ENCODE measurements at places on chromosomes 7 and 10.

GRCh38 chr10:16742165-16742960 lies 74.9 kb downstream of the RSU1 start:
- DNase-seq = no peak

GRCh38 chr10:15780353-15781135 lies 60.8 kb upstream of the ITGA8 start:
- DNase-seq = no peak

- no peak for DNase-seq
Measured at GRCh38 chr7:78760620-78761355, 692.7 kb downstream of the MAGI2 start.

- DNase-seq = no peak
Measured at GRCh38 chr10:100377830-100378229, 30.8 kb downstream of the SCD start.

DNA sequence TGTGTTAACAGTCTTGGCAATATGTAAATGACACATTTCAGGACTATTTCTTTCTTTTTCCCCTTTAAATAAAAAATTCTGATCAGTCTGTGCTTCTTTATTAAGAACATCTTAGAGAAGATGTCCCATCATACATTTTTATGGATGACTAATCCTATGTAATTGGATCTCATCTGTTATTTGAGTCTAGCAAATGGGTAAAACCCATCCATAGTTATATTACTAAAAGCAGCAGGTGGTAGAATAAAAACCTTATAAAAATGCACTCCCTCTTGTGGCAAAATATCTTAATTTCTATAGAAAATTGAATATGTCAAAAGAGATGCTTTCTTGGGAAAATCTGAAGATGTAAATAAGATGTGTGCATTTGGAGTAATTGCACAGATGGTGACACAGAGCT lies 35.3 kb downstream of the TRRAP start:
- no peak for DNase-seq

DNA sequence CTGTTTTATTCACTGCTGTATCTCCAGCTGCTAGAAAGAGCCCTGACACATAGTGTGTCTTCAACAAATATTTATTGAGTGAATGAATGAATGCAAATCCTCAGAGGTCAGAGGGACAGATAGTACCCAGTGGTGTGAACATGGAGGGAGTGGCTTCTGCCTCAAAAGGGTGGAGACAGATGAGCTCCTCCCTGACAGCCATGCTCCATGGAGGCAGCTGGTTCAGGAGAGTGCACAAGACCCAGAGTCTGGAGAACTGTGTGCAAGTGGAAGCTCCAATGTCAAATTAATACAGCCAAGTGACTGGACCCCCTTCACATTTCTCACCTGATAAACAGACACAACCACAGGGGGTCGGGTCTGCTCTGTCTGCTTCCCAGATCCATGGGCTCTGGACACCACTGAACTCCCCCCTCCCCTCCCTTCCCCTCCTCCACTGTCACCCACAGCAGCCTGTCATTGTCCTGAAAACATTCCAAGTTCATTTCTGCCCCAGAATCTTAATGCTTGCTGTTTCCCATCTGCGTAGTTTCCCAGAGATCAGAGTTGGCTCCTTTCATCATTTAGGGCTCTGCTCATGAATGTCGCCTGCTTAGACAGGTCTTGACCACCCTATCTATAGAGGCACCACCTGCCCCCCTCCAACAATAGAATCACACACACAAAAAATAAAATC lies 312.9 kb upstream of the PODXL start:
- DNase-seq = no peak

DNA sequence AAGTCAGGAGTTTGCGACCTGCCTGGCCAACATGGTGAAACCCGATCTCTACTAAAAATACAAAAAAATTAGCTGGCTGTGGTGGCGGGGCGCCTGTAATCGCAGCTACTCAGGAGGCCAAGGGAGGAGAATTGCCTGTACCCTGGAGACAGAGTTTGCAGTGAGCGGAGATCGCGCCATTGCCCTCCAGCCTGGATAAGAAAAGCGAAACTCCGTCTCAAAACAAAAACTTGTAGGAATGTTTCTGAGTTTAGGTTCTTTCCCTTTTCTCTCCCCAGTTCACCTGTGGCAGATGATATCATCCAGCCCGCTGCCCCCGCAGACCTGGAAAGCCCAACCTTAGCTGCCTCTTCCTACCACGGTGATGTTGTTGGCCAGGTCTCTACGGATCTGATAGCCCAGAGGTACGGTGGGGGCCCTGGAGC lies 138.8 kb upstream of the BTBD16 start:
- no peak for DNase-seq

DNA sequence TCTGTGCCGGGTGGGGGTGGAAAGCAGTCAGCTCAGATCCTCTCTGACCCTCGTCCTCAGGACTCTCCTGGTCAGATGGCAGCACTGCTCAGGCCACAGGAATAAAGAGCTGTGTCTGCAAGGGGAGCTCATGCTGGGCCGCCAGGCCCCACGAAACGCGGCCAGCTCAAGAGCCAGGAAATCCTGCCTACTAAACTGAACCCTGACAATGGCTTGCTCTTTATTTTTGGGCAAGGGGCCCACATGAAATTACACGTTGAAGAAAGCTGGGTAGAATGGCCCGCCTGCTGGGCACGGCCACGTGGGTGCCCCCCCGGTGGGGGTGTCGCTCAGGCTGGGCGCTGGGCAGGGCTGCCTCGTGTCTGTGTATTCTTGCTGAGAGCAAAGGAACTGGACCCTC lies 103.0 kb downstream of the ITIH5 start:
- no peak for DNase-seq

- DNase-seq = no peak
Measured at GRCh38 chr10:133143200-133143533, 16.9 kb upstream of the KNDC1 start.

DNA sequence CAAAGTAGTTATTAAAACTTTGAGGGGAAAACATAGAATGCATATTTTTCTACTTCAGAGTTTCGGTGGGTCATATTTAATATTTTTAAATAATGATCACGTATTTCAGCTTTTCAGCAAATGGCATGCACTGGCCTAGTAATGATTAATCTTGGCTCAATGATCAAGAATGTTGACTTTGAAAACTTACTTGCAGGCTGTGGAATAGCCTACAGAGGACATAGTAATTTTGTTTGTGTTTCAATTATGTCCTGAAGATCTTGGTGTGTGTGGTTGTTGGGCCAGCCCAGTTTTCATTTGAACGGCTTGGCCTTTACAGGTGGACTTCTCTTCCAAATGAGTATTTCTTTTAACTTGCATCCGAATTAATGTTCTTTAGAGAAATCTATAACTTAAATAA lies 35.1 kb downstream of the ADD3 start:
- DNase-seq = no peak

- DNase-seq = no peak
Measured at GRCh38 chr7:140074780-140075179, 12.0 kb upstream of the PARP12 start.

GRCh38 chr10:89475591-89475998 lies 59.8 kb downstream of the SLC16A12 start:
- DNase-seq = no peak

- DNase-seq = no peak
Measured at GRCh38 chr10:123485341-123485960, 180.7 kb upstream of the GPR26 start.

DNA sequence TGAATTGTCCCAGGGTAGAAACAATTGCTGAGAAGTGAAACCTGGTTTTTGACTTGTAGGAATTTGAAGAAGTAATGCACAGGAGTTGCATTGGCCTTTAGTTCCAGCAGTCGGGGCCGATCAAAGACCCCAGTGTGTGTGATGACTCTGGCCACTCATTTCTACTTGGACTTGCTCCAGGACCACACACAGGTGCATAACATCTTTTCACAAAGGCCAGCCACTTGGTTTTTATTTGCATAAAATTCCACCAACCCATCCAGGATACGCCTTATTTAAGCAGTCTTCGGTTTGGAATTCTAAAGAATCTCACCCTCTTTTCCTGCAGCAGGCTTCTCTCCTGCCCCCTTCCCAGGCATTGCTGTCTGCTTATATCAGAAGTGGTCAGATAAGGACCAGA lies 162.0 kb upstream of the HABP2 start:
- DNase-seq = no peak

DNA sequence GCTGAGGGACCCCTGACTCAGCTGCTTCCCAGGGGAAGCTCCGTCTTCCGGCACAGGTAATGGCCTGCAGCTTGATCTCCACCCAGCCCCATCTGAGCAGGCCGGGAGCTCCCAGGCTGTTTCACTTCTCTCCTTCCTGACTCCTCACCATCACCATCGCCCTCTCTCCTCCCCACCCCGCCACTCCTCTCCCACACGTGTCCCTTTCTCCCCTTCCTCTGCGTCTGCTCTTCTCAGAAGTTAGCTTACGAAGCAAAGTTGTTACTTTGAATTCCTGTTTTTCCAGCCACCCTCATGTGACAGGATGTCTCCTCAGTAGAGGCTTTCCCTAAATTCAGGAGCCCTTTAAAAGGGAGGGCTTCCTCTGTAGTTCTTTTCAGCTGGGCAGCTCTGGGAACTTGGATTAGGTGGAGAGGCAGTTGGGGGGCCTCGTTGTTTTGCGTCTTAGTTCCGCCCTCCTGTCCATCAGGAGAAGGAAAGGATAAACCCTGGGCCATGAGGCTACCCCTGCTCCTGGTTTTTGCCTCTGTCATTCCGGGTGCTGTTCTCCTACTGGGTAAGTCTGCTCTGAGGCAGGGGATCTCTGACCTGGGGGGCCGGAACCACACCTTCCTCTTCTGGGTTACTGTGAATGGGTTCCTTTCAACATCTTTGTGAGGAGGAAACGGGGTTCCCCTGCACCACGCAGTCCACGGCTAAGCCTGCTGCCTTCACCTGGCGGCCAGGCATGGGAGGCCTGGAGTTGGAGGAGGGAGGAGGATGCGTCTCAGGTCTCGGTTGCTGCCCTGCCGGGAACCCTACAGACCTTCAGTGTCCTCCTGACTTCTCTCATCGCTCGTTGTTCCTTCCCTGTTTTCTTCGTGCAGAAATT lies at the start of gene MRC1:
Gene MRC1, plus strand, starts transcription at position 378 of the 871 bp plus-strand sequence. Its CDS starts 118 bp downstream, at position 496.
- DNase-seq = no peak

DNA sequence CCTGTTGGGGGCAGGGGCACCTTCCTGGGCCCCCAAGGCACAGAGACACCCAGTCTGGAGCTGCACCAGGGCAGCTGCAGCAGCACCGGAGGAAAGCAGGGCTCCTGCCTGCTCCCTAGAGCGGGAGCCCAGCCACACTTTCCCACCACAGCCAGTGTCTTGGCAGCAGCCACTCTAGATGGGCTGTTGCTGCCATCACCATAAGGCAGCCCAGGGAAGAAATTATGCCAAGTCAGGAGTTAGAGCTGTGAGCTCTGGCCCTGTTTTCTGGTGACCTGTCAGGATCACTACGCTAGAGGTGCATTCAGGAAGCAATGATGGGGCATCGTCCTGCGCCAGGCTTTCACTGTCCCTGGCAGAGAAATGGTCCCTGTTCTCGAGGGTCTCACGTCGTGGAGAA lies 38.0 kb upstream of the ZNRF2 start:
- DNase-seq = no peak

GRCh38 chr10:114541081-114541796 lies 116.8 kb downstream of the ABLIM1 start:
- DNase-seq = peak; percentile 83

GRCh38 chr10:7720478-7720877 lies 17.4 kb downstream of the ITIH2 start:
- DNase-seq = no peak

DNA sequence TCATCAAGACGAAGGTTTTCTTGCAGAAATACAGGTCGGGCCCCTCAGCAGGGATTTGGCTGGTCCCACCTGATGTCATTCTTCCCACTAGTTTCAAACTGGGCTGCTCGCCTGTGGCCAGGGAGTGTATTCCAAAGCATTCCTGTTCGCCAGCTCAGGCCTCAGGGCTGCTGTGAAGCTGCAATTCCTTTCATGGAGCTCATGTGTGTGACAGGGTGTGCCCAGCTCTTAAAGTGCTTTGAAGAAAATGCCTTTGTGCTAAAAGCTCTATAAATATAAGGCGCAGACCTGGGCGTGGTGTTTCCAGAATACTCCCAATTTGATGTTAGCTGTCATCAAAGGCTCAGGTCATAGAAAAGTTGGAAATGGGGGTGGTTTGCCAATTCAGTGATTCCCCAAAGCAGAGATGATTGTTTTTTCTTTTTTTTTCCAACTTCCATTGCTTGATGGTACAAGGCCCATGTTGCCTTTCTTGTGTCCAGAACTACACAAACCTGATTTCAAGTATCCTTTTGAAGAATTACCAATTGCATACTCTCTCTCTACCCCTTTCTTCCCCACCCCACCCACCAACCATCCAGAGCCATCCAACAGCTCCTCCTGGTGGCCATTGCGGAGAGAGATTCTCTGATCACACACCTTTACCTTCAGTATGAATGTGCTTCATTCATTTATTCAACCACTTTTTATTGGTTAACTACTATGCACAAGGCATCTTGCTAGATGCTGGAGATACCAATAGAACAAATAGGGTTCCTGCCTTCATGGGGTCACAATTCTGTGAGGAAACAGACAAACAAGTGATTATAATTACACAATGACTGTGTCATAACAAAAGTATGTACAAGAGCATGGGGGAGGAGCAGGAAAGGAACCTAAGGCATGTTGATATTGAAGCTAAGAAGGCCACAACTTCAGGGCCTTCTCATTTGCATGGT lies 297.3 kb upstream of the LYZL1 start:
- peak; percentile 24 for DNase-seq

DNA sequence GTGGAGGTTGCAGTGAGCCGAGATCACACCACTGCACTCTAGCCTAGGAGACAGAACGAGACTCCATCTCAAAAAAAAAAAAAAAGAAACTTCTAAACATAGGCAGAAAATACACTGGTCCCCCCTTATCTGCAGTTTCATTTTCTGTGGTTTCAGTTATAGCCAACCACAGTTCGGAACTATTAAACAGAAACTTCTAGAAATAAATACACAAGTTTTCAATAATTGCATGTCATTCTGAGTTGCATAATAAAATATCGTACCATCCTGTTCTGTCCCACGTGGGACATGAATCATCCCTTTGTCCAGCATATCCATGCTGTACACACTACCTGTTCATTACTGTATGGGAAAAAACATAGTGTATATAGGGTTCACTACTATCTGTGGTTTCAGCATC lies 8.0 kb downstream of the XRCC2 start:
- DNase-seq = no peak

DNA sequence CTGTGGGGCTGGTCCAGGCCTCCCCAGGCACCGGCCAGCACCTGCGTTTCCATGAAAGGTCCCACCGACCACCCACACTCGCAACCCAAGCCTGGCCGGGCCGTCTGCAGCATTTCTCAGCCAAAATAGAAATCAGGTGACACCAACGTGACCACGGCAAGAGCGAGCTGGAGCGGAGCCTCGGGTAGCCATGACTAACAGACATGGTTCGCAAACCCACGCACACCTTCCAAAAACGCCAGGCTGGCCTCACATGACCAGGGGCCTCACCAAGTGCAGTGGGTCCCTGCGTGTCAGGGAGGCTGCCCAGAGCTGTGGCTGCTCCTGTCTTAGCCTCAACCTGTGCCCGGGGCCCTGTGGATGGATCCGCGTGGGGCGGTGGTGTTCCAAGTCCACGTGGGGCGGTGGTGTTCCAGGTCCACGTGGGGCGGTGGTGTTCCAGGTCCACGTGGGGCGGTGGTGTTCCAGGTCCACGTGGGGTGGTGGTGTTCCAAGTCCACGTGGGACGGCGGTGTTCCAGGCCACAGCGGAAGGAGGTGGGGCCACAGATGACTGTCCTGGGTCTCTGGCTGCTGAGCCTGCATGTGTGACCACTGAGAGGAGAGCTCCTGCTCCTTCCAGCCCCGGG lies 64.4 kb upstream of the ADGRA1 start:
- no peak for DNase-seq

- no peak for DNase-seq
Measured at GRCh38 chr7:149474309-149475120, 13.7 kb upstream of the ZNF777 start.

GRCh38 chr7:92674379-92674778 lies 84.2 kb upstream of the FAM133B start:
- DNase-seq = peak; percentile 38

All from activated CD4-positive, alpha-beta T cell treated with anti-CD3 and anti-CD28 coated beads, Interleukin-2, amount 50 U/mL, for 16 hours (primary cell).